ENCODE measurements at places on chromosomes 16 and 17.

DNA sequence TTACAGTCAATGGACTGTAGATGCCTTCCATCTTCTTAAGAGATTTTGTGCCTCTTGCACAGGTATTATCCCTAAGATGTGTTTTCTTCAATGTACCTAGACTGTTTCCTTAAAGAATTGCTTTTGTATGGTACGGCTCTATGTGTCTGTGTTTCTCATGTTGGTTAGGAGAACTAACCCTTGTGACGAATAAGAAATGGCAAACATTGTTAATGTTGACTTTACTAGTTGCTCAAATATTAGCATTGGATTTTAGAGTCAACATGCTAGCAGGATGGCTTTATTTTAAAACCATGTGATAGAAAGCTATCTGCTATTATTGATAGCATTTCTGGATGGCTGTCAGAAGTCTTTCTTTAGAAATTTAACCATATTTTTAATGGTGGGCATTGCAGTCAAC is 34.5 kb downstream of the WWOX start:
- DNase-seq: no peak

- DNase-seq: no peak
Measured at GRCh38 chr16:17812771-17813170, 342.0 kb upstream of the XYLT1 start.

- DNase-seq: no peak
Measured at GRCh38 chr17:78223061-78223460, 8.4 kb upstream of the TMEM235 start.

- DNase-seq: no peak
Measured at GRCh38 chr17:66893382-66893781, 58.5 kb downstream of the CACNG5 start.

- DNase-seq: no peak
Measured at GRCh38 chr17:74085434-74085833, 118.0 kb upstream of the RPL38 start.

DNA sequence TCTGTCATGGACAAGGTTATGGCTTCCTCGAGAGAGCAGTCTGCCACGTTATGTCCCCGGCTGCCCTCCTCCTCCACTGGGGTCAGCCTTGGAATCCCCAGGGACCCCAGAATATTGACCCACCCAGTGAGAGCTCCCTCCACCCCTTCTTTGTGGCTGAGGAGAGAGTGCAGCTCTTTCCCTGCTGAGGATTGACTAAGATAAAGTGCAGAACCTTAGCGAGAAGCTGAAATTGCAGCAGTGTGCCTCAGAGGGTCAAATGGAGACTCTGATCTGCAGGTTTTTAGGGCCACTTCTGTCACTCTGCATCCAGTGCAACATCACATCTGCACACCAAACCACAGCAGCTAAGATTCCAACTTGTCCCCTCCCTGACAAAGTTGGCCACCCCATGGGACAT is 25.6 kb upstream of the PMFBP1 start:
- no peak for DNase-seq

- no peak for DNase-seq
Measured at GRCh38 chr16:74461826-74462225, 40.5 kb upstream of the CLEC18B start.

DNA sequence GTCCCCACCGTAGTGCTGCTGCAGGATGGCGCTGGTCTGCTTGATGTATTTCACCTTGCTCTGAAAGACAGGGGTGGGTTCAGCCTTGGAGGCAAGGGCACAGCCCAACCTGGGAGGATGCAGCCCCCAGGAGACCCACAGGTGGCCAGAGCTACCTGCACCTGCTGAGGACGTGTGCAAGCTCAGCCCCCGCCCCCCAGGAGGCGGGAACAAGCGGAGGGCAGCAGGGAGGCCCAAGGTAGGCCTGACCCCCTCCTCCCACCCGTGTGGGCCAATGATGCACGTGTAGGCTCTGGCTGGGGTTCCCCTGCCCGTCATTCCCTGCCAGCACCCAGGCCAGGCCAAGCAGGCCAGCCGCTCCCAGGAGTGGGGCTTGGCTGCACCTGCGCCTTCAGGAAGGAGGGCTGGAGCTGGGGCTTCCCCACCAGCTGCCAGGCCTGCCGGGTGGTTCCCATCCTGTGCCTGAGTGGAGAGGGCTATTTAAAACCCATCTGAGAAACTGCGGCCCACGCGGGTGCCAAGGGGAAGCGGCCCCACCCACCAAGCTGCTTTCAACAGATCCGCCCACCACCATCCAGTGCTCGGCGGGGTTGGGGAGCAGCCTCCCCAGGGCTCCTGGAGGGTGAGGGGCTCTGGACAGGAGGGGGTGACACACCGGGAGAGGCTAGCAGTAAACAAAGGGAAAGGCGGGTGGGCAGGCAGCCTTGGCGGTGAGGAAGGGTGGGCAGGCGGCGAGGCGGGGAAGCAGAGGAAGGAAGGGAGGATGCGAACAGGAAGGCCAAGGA is 3.8 kb downstream of the NTHL1 start:
- no peak for DNase-seq

DNA sequence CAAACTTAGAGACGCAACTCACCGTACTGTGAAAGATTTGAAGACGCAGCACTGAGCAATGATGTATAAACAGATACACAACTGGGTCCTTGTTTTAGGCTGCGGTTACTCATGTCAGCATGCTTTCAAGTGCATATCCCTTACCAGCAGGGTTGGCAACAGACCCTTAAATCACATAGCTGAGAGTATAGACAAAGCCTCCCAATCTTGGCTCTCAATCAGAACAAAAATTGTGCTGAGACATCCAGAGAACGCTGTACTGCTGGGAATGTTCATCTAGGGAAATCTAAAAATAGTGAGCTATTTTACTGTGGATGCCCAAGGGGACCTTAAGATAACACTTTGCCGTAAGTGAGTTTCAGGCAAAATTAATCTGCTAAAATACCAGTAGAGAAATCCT is 84.4 kb upstream of the NUDT7 start:
- no peak for DNase-seq

DNA sequence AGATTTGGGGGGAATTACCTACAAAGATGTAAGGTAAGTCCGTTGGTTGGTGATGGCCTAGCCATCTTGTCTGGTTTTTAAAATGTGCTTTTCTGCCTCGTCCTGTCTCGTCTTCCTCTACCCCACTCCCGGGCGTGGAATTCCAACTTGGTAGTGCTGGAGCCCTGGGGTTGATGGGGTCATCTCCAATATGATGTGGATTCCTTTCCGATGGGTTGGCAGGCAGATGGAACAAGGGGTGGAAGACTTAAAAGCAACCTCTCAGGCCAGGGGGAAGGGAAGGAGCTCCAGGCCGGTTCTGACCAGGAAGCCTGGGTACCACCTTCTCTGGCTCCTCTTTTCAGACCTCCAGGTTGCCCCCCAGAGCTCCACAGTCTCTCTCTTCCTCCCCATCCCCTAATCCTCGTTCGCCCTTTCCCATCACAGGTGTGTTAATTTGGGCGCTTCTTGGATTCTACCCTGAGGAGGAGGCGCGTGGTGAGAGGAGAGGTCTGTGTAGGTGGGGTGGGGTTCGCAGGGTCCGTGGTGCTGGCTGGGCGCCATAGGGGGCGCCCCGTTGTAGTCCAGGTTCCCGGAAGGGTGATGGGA is 5.1 kb upstream of the HOXB2 start:
- DNase-seq: no peak

- no peak for DNase-seq
Measured at GRCh38 chr17:4728124-4728523, 3.1 kb upstream of the MED11 start.

GRCh38 chr17:1228781-1229348 is 41.4 kb upstream of the BHLHA9 start:
- no peak for DNase-seq

- DNase-seq: no peak
Measured at GRCh38 chr17:59508999-59509625, 56.3 kb upstream of the DHX40 start.

GRCh38 chr17:83012868-83013778 is 66.3 kb upstream of the METRNL start:
- DNase-seq: no peak

DNA sequence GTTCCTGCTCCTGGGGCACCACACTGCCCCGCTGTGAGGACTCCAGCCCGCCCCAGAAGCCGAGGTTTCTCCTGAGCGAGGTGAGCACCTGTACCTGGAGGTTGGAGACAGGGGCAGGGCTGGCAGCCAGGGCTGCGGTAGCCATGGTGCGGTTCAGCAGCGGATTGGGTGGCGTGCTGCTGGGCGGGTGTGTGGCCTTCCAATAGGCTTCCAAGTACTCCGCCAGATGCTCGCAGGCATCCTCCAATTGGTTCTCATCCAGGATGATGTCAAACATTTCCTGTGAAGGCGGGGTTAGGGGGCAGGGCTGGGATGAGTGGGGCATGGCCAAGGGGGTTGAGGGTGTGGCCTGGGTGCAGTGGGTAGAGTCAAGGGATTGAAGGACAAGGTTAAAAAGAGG is 11.3 kb upstream of the ARL5C start:
- DNase-seq: no peak

All from activated T-cell treated with anti-CD3 and anti-CD28 coated beads for 24 hours (primary cell).